ENCODE measurements at places on chromosomes 11 and 22. TPM values are rescaled to one million over a fixed set of nuclear protein-coding genes. Genes with fewer than 3 reads are reported as not detected.

Gene ARHGAP42
- 20.7 TPM for total RNA-seq

Gene GRAP2
- total RNA-seq: 1.3 TPM

- no peak for DNase-seq
These were observed 110.9 kb downstream of the NTM start for GRCh38 chr11:131481303-131481702.

Gene F2
- total RNA-seq: not detected

Gene RFPL1
- total RNA-seq: not detected

DNA sequence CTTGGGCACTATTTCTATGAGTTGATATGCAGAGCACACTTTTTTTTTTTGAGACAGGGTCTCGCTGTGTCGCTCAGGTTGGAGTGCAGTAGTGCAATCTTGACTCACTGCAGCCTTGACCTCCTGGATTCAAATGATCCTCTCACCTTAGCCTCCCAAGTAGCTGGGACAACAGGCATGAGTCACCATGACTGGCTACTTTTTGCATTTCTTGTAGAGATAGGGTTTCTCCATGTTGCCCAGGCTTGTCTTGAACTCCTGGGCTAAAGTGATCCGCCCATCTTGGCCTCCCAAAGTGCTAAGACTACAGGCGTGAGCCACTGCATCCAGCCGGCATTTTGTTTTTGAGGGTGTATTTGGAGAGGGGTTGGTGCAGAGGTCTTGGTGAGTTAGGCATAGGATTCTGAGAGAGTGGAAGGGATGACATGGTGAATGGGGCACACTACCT lies 29.9 kb upstream of the MTCH2 start:
- no peak for DNase-seq

Gene TMEM135
- total RNA-seq: 64.3 TPM

GRCh38 chr11:45254070-45254469 lies 32.1 kb downstream of the SYT13 start:
- no peak for DNase-seq

DNA sequence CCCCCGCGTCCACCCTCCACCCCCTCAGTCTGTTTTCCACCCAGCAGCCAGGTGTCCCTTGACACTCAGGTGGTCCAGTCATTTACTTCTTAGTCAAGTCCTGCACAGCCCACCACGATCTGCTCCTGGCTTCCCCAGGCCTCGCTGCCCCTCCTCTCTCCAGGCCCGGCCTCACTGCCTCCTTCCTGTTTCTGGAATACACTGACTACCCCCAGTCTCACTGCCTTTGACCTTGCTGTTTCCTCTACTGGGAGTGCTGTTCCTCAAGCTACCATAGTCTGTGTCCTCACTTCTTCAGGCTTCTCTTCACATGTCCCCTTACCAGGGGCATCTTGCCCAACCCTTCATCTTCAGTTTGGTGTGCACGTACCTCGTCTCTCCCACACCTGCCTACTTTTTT lies 7.4 kb downstream of the MCM5 start:
- no peak for DNase-seq

Gene TEF
- total RNA-seq: 15.6 TPM

GRCh38 chr11:12807621-12808020 lies 133.4 kb downstream of the TEAD1 start:
- DNase-seq: no peak
